NCI-H2081 treated with DMSO at 0.1 percent for 48 hours (cell line): ENCODE measurements at places on chromosomes 5 and 9.

GRCh38 chr5:97006454-97007060 is 70.7 kb downstream of the LNPEP start:
- no peak for DNase-seq

DNA sequence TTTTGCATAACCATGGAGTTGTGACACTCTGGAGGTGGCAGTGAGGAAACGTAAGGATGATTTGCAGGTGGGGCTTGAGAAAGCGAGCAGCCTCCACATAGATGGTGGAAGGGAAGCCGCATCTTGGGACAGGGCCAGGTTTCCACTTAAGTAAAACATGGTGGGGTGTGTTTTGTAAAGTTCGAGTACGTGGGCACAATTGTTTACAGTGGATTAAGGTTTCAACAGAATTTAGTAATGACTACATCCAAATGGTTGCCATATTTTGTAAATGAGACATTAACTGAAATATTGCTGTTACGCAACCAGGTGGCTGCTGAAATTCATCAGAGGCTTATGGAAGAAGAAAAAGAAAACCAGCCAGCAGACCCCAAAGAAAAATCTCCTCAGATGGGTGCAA is 85.4 kb upstream of the IL7R start:
- DNase-seq, result no peak

GRCh38 chr5:54832858-54833257 is 152.5 kb downstream of the ESM1 start:
- no peak for DNase-seq

GRCh38 chr5:136022965-136023364 is 5.8 kb upstream of the TGFBI start:
- no peak for DNase-seq

GRCh38 chr9:125989090-125989501 is 241.9 kb downstream of the PBX3 start:
- DNase-seq, result no peak

GRCh38 chr5:173392-174290 is 17.7 kb upstream of the LRRC14B start:
- DNase-seq, result no peak

- no peak for DNase-seq
These were observed 38.3 kb downstream of the ANKRD33B start for GRCh38 chr5:10602031-10602806.

GRCh38 chr9:107591781-107592180 is 102.2 kb upstream of the KLF4 start:
- no peak for DNase-seq

GRCh38 chr5:88690409-88691229 is 192.4 kb downstream of the MEF2C start:
- DNase-seq, result no peak

DNA sequence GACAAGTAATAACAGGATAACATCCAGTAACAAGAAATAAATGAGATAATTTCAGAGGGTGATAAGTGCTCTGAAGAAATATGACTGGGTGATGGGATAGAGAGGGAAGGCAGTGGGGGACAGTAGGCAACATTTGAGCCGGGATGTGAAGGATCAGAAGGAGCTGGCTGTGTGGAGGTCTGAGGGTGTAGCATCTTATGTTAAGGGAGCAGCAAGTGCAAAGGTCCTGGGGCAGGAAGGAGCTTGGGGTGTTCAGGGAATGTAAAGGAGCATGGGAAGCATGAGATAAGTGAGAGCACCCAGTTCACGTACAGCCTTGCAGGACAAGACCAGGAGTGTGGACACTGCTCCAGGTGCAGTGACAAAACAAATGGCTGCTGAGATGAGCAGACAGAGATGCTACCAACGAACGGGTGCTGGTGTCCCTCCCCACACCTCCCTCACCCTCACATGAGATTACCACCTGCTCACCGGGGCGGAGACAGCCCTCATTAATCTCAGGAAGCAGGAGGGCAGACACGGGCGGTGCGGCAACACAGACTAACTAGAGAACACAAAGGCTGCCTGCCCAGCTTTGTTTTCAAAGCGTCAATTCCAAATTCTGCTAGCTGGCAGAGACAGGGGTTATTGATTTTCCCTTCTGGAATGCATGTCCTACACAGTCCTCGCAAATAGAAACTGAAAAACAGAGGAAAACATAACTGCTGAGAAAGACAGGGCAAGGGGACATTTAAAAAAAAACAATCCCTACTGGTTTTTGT is 298.1 kb upstream of the PANK3 start:
- DNase-seq, result no peak

GRCh38 chr5:29642601-29643000 is 1550.9 kb upstream of the CDH6 start:
- DNase-seq, result no peak

- peak; percentile 77 for DNase-seq
These were observed 624.1 kb downstream of the ISL1 start for GRCh38 chr5:52007230-52007858.

DNA sequence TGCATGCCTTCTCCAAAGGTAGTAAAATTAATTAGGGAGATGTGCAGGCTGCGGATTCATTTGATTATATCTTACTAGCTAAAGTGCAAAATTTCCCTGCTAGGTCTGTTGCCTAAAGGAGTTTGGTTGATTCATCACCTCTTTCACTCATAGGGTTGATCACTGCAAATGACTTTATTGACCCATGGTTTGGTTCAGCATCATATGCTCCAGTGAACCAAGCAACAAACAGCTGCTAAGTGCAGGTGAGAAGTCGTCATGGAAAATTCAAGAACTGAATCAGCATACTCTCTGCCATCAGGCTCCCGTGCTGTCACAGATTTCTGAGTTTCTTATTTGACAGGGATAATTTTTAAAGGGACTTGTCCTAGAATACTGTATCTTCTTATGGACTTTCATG is 571.8 kb upstream of the CDH18 start:
- no peak for DNase-seq
